Activated CD8-positive, alpha-beta memory T cell treated with anti-CD3 and anti-CD28 coated beads for 1 hour (primary cell): ENCODE measurements at places on chromosomes 2 and 18.

DNA sequence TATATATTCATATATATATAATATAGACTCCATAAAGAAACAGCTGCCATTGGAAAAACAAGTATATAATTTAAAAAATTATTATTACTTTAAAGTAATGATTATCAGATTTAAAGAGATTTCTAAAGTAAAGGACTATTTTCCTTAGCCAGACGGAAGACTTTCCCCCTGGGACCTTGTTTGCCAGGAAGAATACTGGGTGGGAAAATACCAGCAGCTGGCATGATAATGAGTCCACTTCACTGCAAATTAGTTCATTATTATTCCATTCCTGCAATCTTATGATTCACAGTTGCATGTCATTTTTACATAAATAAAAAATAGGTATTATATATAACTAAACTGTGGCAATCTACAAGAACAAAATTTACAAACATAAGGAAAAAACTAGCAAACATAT lies 339.8 kb upstream of the CDH7 start:
- DNase-seq, result no peak

- no peak for DNase-seq
Measured at GRCh38 chr18:48534364-48534763, 4.5 kb upstream of the CTIF start.

DNA sequence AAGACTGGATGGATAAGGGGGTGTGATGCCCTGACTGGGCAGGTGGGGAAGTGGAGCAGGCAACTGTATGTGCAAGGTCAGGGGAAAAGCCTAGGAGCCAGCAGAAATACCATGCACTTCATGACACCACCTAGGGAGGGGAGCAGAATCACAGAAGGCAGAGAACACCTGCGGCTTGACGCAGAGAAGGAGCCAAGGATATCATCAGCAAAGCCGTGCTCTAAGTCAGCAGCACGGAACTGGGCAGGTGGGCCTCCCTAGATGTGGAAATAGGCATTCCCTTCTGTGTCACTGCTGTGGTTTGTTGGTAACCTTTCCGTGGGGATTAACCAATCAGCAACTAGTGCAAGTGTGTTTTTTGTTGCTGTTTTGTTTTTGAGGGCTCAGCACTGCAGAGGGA lies 41.3 kb downstream of the HDLBP start:
- DNase-seq, result no peak

DNA sequence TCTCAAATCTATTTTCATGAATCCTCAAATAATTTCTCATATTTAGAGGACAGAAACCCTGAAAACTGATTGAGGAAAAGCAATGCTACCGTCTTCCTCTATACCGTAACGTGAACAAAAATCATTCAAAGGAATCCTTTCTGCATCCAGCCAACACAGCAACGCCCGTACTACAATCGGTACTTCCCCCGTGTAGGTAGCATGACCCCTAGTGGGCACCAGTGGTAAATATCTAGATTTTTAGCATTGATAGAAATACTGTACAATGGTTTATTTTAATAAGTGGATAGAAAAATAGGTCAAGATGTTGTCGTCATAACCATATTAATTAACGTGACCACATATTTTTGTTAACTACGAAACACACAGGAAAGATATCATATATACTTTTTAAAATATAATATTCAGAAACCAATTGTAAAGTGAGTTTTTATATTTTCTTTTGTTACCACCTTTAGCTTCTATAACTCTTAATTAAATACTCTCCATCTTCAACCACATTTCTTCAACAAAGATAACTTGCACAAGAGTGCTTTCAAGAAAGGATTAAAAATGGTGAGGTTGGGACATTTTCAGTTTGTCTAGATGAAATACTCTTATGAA lies 194.1 kb downstream of the SS18 start:
- no peak for DNase-seq

- DNase-seq, result no peak
Measured at GRCh38 chr18:59876310-59876626, 23.5 kb upstream of the PMAIP1 start.
